Small intestine (tissue), 16 donors: ENCODE measurements at places on chromosomes 6 and 20. TPM values are rescaled to one million over a fixed set of nuclear protein-coding genes. Genes with fewer than 3 reads are reported as not detected.

Gene TMEM217
- 1.6 TPM for polyA plus RNA-seq

Gene DLK2
- not detected for polyA plus RNA-seq

Gene RAET1L
- not detected for polyA plus RNA-seq

Gene PAK5
- polyA plus RNA-seq = 0.10 TPM

Gene LAMA4
- 2.0 TPM for polyA plus RNA-seq

Gene CALHM4
- polyA plus RNA-seq = not detected

Gene PRR18
- polyA plus RNA-seq = 0.45 TPM

Gene BTNL2
- polyA plus RNA-seq = not detected

Gene VNN1
- polyA plus RNA-seq = 3.2 TPM

Gene IFNGR1
- polyA plus RNA-seq = 109 TPM

Gene CFAP61
- not detected for polyA plus RNA-seq
